Mesenchymal stem cell (in vitro differentiated cells and primary cell): ENCODE measurements at places on chromosomes 7 and 10.

DNA sequence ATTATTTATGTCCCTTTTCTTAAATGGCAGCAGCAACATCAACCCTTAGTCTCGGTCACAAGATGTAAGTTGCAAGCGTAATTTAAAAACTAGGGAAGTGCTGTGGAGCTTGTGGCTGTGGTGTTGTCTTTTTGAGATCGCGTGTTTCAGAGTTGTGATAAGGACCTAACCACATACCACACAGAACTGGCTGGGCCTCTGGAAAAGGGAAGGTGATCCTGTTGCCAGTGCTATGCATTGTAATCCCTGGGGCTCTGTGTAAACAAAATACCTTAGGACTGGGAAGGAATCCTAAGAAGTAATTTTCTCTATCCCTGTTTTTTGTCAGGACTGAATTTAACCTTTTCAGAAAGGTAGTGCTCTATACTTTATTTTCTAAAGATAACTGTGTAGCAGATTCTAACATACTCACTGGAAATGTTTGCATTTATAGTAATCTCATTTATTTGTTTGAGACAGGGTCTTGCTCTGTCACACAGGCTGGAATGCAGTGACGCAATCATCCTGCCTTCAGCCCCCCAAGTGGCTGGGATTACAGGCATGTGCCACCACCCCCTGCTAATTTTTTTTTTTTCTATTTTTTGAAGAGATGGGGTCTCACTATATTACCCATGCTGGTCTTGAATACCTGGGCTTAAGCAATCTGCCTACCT is 60.4 kb downstream of the INPP5F start:
- H3K27ac ChIP-seq: no peak overlapping the region
- no peaks in the 10 kb centered on the region for H3K27me3 ChIP-seq
- no peaks in the 10 kb centered on the region for H3K36me3 ChIP-seq
- DNase-seq: peak; percentile 81

- H3K4me3 ChIP-seq: no peak overlapping the region
- no peak overlapping the region for H3K27ac ChIP-seq
- no peaks in the 10 kb centered on the region for H3K27me3 ChIP-seq
- no peaks in the 10 kb centered on the region for H3K4me1 ChIP-seq
Measured at GRCh38 chr7:154986200-154986945, 16.6 kb downstream of the PAXIP1 start.

- no peaks in the 10 kb centered on the region for H3K36me3 ChIP-seq
- no peak overlapping the region for H3K27ac ChIP-seq
- DNase-seq: peak; percentile 83
- no peak overlapping the region for H3K4me3 ChIP-seq
- H3K4me1 ChIP-seq: no peaks in the 10 kb centered on the region
Measured at GRCh38 chr7:41148521-41148951, 554.4 kb downstream of the INHBA start.

DNA sequence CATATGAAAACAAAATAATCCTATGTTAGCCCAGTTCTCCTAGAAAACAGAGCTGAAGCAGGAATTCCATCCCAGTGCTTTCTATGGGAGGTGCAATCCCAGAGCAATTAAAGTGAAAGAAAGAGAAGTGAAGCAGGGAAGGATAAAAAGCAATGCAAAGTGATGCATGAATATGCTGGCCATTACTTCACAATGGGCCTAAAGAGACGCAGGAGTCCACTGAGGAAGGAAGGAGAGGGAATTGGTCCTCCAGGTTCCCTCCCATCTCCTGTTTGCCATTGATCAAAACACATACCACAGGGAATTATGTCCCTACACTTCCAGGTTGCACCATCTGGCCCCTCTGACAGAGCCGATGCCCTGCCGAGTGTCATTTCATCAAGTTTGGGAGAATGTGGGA is 392.2 kb upstream of the NFE2L3 start:
- H3K27me3 ChIP-seq: no peaks in the 10 kb centered on the region
- no peak overlapping the region for H3K27ac ChIP-seq

- no peaks in the 10 kb centered on the region for H3K36me3 ChIP-seq
- H3K4me3 ChIP-seq: no peak overlapping the region
- peak; percentile 93 for DNase-seq
- H3K4me1 ChIP-seq: peaks cover 47% of the 10 kb centered on the region
- H3K27ac ChIP-seq: peak overlapping the region; percentile 85
Measured at GRCh38 chr7:130365511-130366441, 14.5 kb upstream of the CPA1 start.

DNA sequence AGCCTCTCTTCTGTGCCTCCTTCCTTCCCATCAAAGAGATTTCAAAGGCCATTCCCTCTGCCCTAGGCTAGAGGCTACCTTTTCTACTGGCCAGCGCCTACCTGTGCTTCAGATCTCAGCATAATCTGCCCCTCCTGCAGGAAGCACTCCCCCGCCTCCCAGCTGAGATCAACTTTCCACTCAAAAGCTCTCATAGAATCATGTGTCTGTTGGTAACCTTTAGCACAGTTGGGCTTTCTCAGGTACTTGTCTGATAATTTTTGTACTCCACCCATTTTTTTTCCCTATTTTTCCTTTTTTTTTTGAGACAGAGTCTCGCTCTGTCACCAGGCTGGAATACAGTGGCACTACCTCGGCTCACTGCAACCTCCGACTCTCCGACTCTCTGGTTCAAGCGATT is 231.0 kb upstream of the PRSS58 start:
- H3K36me3 ChIP-seq: no peaks in the 10 kb centered on the region
- no peak overlapping the region for H3K4me3 ChIP-seq
- peaks cover 19% of the 10 kb centered on the region for H3K27me3 ChIP-seq
- no peak overlapping the region for H3K27ac ChIP-seq
- DNase-seq: no peak

- H3K27ac ChIP-seq: peak overlapping the region; percentile 58
- H3K27me3 ChIP-seq: no peaks in the 10 kb centered on the region
- H3K4me3 ChIP-seq: no peak overlapping the region
- H3K4me1 ChIP-seq: peaks cover 7% of the 10 kb centered on the region
- no peaks in the 10 kb centered on the region for H3K36me3 ChIP-seq
Measured at GRCh38 chr7:116588225-116588624, 63.4 kb downstream of the CAV1 start.

DNA sequence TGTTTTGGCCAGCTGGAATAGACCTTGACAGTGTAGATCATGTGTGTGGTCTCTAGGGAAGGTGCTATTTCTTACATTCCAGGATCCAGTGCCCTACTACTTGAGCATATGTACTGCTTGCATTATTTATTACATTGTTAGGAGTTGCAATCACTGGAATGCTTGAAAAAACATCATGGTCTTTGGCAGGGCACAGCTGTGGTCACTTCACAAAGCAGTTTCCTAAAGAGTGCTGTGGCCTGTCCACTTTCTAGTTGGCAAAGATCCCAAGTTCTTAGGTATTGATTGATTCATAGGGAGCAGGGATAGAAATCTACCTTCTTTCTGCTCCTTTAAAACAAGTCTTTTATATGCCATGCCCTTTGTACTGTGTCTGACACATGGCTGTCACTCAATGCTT is 4.6 kb downstream of the C7orf25 start:
- H3K4me1 ChIP-seq: peaks cover 5% of the 10 kb centered on the region
- no peaks in the 10 kb centered on the region for H3K27me3 ChIP-seq
- H3K4me3 ChIP-seq: no peak overlapping the region
- H3K36me3 ChIP-seq: peaks cover 14% of the 10 kb centered on the region
- DNase-seq: no peak

DNA sequence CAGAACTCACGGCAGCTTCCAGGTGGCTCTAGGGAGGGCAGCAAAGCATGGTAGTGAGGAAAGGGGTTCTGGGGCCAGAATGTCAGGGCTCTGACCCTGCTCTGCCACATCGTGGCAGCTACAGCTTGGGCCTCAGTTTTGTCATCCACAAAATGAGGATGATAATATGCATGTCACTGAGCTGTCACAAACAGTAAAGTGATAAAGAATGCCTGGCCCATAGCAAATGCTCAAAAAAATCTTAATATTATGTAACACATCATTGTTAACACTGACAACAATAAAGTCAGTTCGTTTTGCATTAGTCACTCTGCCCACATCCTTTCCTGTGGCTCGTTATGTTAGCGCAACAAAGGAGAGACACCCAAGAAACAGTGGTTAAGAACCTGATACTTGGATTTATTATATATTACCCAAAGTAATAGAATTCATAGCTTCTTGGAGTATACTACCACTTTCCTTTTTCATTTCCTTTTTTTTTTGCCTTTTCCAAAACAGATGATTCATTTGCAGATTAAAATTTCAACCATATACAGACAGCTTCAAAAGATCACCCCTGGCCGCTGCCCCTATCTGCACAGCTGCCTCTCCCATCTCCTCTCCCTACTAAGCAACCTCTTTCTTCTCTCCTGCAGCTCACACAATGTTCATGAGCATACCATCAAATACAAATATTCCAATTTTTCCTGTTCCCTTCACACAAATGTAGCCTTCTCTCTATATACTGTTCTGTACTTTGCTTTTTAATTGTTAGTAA is 45.5 kb upstream of the DDC start:
- H3K27ac ChIP-seq: no peak overlapping the region
- peaks cover 3% of the 10 kb centered on the region for H3K4me1 ChIP-seq
- H3K27me3 ChIP-seq: no peaks in the 10 kb centered on the region
- H3K36me3 ChIP-seq: peaks cover 92% of the 10 kb centered on the region

- H3K4me1 ChIP-seq: peaks cover 54% of the 10 kb centered on the region
- H3K27me3 ChIP-seq: no peaks in the 10 kb centered on the region
- peaks cover 12% of the 10 kb centered on the region for H3K36me3 ChIP-seq
- peak; percentile 52 for DNase-seq
Measured at GRCh38 chr10:132408367-132408781, 11.4 kb downstream of the PWWP2B start.

DNA sequence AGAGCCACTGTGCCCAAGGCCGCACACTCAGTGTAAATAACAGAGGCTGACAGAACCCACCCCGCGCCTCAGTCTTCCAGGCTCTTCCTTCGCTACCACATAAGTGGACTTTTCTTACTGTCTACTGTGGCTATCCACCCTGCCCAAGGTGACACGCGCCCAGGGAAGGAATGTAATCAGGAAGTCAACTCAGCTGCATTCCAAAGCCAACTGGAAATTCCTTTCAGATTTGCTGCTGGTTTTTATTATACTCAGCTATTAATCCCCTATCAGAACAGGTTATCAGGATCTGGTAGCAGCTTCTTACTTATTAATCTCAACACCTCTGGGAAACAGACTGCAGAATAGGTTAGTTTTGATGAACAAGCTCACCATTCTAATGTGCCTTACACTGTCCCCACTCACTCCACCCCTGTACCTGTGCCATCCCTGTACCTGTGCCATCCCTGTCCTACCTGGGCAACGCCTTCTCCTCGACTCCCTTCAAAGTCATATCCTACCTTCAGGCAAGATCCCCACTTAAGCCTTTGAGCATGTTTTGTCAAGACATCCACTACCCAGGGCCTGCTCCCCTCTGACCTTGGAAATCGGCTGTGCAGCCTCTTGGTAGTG is 90.7 kb downstream of the NHLRC2 start:
- H3K4me3 ChIP-seq: no peak overlapping the region
- no peaks in the 10 kb centered on the region for H3K36me3 ChIP-seq
- DNase-seq: peak; percentile 61
- peaks cover 19% of the 10 kb centered on the region for H3K27me3 ChIP-seq

GRCh38 chr10:73262105-73262730 is 9.8 kb upstream of the MRPS16 start:
- no peaks in the 10 kb centered on the region for H3K36me3 ChIP-seq
- H3K27me3 ChIP-seq: no peaks in the 10 kb centered on the region
- DNase-seq: peak; percentile 54
- no peaks in the 10 kb centered on the region for H3K4me1 ChIP-seq
- no peak overlapping the region for H3K4me3 ChIP-seq

DNA sequence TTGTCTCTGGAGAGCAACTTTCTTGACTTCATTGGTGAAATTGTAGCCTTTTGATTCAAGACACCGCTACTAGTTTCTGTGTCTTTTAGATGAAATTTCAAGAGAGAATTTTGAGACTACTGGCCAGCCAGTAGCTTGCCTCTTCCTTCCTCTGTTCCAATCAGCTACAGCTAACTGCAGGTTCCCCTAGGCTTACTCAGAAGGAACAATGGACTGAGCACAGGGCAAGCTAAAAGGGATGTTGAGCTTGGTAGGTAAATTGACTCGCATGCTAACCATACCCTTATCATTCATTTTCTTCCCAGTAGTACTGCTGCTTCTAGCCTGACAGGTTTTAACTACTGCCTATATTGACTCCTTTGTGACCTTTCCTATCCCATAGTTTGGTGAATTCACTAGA is 81.1 kb downstream of the RUNDC3B start:
- no peak overlapping the region for H3K27ac ChIP-seq
- no peak for DNase-seq
- H3K36me3 ChIP-seq: no peaks in the 10 kb centered on the region
- H3K4me1 ChIP-seq: no peaks in the 10 kb centered on the region
- H3K27me3 ChIP-seq: no peaks in the 10 kb centered on the region

- peak; percentile 54 for DNase-seq
- H3K4me3 ChIP-seq: no peak overlapping the region
- no peaks in the 10 kb centered on the region for H3K4me1 ChIP-seq
- H3K27ac ChIP-seq: no peak overlapping the region
Measured at GRCh38 chr10:99555825-99556523, 23.2 kb downstream of the NKX2-3 start.

DNA sequence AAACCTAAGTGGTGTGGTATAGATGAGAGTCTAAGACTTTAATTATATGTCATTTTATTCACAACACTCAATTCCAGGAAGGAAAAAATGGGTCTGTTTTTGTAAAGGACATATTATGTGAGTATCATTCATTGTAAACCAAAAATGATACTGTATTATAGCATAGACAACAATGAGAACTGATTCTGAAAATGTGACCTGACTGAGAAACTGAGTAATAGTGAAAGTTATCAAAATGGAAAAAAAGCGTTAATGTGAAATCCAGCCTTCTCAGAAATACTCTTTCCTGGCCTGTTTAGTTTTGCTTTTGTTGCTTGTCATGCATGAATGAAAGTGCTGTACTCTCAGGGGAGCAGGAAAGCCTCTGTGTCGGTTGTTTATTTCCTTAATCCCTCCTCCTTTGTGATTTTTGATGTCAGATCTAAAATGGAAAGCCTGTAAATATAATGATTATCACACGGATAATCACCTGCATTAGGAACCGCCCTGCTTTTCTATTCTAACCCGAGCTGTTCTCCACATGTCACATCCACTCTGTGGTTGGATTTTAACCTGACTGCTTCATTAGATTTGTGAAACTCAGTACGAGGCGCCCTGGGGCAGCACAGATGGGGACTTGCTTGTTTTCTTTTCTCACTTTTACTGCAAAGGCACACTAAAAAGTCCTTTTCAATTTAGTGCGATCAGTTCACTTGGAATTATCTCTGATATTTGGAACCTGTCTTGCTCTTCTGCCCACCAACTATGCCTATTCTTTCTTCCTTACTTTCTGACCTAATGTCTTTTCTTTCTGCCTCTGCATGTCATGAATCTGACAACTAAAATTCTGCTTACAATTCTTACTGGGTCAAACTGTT is 240.9 kb upstream of the KAT6B start:
- peak overlapping the region; percentile 35 for H3K27ac ChIP-seq
- no peaks in the 10 kb centered on the region for H3K36me3 ChIP-seq
- H3K4me1 ChIP-seq: peaks cover 2% of the 10 kb centered on the region
- H3K27me3 ChIP-seq: no peaks in the 10 kb centered on the region
- no peak overlapping the region for H3K4me3 ChIP-seq
- DNase-seq: peak; percentile 44

GRCh38 chr7:28481091-28481926 is 69.0 kb downstream of the CREB5 start:
- H3K36me3 ChIP-seq: no peaks in the 10 kb centered on the region
- H3K27me3 ChIP-seq: no peaks in the 10 kb centered on the region
- H3K4me3 ChIP-seq: no peak overlapping the region
- H3K4me1 ChIP-seq: peaks cover 2% of the 10 kb centered on the region
- H3K27ac ChIP-seq: peak overlapping the region; percentile 88
